Panc1 (cell line): ENCODE measurements at places on chromosomes 11 and 22. TPM values are rescaled to one million over a fixed set of nuclear protein-coding genes. Genes with fewer than 3 reads are reported as not detected.

SLC22A9 gene
- total RNA-seq: not detected

KRTAP5-11 gene
- not detected for total RNA-seq

ELFN2 gene
- total RNA-seq: 2.9 TPM

MRE11 gene
- total RNA-seq: 35.0 TPM

DNA sequence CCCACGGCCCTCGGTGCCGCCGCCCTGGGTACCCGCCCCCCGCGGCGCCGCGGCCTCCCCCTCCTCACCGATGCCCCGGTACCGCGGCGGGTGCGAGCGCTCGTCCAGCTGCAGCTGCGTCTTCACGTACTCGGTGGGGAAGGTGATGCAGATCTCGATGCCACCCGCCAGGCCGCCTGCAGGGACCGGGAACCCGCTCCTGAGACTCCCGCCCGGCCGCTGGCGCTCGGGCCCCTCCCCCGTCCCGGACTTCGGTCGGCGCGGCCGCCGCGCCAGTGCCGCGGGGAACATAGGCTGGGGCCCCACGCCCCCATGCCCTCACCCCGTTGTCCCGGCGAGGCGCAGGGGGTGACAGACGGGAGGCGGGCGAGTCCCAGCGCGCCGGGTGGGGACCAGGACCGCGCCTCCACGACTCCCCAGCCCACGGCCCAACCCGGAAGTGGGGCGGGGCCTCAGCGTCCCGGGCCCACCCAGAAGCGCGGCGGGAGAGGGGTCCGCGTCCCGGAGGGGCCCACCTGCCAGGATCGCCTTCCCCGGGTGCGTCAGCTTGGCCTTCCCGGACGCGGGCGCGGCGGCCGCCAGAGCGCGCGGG is 375 bp downstream of the SLC25A1 start:
- no peak for DNase-seq

DNA sequence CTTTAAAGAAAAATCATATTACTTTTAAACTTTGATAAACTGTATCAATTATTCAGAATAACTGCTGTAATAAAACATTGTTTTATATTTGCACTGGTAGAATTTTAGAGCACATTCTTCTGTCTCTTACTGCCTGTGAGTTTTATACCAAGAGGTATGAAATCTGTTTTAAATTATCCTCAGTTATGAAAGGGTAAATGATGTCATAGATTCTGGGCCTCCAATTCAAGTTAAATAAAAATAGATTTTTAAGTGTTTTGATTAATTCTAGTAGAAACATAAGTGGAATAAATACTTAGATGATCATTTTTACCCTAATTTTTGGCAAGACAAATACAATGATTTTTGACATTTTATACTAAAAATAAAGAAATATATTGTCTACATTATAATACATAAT is 93.0 kb downstream of the GUCY1A2 start:
- DNase-seq: no peak

DNA sequence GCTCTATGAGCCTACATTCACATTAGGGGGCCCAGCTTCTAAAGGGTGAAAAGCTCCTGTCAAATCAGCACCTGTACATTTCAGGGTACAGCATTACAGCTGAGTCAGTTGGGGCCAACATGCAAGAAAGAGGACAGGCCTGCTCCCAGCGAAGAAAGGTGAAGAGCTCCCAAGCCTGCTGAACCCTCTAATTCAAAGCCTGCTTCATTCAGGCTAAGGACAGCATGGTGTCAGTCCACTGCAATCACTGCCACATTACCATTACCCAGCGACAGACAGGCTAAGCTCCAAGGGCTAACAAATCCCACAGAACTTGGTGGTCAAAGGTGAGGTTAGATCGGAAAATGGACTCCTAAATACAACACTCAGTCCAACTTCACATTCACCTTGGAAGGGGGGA is 65.4 kb upstream of the CHRM4 start:
- no peak for DNase-seq

- no peak for DNase-seq
Measured at GRCh38 chr22:27913162-27913741, 5.8 kb downstream of the PITPNB start.

- peak; percentile 33 for DNase-seq
Measured at GRCh38 chr22:37457093-37457893, 28.9 kb downstream of the MFNG start.

DNA sequence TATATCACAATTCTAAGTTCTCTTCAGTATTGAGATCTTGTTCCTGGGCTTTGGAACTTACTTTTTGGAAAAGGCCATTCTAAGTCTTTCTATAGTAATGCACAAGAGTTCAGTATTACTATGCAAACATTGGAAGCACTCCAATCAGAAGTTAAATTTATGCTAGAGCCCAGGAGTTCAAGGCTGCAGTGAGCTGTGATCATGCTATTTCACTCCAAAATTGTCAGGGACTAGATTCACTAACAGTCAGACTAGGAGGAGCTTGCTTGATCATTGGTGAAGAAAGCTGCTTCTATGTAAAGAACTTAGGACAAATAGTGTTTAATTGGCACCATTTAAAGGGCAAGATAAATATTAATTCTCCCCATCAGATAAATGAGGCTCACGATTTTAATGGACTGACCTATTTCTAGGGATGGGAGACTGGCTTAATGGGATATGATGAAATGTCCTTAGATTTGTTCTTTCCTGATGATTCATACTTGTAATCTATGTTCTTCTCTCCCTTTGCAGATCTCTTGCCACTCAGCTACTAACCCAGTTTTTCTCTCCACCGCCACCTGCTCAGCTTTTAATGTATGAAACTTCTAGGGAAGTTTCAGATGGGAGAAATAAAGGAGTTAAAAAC is 32.6 kb upstream of the TMEM123 start:
- DNase-seq: no peak
